Fibroblast of skin of right biceps (primary cell): ENCODE measurements at places on chromosomes 2 and 18.

GRCh38 chr2:240566203-240567136, 1.8 kb upstream of the RNPEPL1 start:
- DNase-seq: peak; percentile 85

DNA sequence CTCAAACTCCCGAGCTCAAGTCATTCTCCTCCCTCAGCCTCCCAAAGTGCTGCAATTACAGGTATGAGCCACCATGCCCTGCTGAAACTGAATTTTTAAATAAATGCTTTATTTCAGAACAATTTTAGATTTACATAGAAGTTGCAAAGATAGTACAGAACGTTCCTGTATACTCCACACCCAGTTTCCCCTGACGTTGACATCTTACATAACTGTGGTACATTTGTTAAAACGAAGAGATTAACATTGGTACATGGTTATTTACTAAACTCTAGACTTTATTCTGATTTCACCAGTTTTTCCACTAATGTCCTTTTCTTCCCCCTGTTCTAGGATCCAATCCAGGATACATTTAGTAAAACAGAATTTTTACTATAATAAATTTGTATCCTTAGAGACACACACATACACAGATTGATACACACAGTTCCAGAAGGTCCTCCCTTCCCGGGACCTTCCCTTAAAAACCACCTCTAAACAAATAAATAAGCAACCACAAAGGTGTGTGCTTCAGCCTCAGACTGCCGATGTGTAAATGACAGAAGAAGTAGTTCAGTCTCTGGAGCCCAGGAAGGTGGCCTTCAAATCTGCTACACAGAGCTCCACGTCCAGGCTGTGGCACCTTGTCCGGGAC, 6.9 kb downstream of the NEU2 start:
- no peak for DNase-seq

GRCh38 chr2:15181092-15181745, 379.9 kb downstream of the NBAS start:
- no peak for DNase-seq

DNA sequence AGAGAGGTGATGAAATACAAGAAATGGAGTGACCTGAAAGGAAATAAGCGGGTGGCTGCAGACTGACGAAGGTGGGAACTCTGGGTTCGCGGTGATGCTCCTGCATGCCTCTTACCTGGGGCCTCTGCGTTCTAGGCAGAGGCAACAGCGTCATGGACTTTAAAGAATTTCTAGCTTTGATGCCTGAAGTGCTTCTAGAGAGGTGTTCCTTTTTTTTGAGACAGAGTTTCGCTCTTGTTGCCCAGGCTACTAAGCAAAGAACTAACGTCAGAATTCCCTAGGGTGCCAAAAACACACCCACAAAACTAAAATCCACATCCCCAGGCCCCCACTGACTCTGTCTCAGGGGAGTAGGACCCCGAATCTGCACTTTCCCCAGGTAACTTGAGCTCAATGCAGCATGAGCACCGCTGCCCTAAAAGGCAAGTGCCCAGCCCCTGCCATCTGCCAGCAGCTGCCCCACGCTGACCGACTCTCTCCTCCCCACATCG, 110.5 kb upstream of the ID2 start:
- no peak for DNase-seq
